ENCODE measurements at places on chromosomes 2 and 18.

GRCh38 chr2:70009762-70010575, 48.5 kb upstream of the ASPRV1 start:
- DNase-seq, result no peak

- no peak for DNase-seq
These were observed 308.4 kb downstream of the NDUFA10 start for GRCh38 chr2:239716536-239717318.

DNA sequence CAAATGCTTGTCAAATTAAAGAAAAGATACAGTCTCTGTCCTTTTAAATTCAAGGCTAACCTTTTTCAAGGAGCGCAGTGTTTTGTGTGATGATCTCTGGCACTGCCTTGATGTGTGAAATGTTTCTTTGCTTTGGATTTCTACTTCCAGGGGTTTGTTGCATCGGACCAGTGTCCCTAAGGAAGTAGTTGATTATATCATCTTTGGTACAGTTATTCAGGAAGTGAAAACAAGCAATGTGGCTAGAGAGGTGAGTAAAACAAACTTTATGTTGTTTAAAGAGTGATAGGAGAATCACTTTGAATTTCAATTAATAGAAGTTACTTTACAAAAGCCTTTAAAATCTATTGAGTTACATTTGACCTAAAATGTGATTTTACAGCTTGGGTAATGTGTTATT, 28.8 kb downstream of the HADHB start:
- no peak for DNase-seq

DNA sequence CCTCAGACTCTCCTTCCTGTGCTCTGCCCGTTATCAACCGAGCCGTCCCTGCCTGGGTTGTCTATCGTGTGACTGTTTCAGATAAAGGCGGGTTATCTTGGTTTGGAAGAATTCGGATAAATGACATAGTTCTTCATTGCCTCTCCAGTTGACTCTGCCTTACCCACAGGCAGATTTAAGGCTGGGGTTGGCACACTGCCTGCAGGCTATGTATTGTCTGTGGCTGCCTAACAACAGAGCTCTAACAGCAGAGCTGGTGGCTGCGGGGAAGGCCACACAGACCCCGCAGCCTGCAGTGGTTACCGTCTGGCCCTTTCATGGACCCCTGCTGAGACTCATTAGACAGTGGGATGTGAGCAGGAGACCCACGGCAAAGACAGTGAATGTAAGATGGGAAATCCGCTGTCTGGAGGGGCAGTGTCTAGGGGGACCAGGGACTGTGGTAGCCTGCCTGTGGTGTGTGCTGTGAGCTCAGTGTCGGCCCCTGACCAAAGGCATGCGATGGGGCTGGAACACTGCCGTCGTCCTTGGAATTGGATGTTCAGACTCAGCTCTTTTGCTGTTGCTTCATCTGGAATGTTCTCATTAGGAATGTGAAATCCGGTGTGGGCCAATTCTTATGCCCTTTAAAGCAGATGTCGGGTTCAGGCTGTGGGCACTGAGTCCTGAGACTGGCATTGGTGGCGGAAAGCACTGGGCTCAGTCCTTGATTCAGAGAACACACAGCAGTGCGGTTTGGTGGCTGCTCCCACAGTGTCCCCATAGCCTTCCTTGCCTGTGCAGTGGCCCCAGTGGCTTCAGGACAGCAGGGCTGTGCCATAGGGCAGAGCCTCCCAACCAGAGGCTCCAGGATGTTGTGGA, 44.5 kb downstream of the SH3RF3 start:
- no peak for DNase-seq

GRCh38 chr2:101942851-101943250, 48.9 kb upstream of the IL1R2 start:
- no peak for DNase-seq

DNA sequence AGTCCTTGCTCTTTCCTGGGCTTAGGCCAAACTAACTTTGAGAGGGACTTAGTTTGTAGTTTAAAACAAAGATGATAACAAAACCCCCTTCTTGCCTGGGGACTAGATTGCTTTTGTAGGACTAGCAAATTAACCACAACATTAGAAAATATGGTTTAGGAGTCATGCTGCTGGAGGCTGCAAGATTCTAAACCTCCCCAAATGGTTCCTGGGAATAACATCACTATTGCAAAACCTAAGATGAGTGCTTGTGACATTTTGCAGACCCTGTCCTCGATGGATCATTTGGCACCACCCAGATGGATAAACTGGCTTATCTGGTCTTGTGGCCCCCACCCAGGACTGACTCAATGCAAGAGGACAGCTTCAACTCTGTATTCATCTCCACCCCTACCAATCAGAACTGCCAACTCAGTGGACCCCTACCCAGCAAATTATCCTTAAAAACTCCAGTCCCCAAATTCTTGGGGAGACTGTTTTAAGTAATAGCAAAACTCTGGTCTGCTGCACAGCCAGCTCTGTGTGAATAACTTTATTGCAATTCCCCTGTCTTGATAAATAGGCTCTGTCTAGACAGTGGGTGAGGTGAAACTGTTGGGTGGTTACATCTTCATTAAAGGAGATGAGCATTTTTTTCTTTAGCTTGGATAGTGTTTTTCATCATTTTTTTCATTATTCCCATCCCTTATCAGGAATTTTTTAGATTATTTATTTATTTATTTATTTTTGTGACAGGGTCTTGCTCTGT, 58.9 kb downstream of the SPTBN1 start:
- DNase-seq, result no peak

DNA sequence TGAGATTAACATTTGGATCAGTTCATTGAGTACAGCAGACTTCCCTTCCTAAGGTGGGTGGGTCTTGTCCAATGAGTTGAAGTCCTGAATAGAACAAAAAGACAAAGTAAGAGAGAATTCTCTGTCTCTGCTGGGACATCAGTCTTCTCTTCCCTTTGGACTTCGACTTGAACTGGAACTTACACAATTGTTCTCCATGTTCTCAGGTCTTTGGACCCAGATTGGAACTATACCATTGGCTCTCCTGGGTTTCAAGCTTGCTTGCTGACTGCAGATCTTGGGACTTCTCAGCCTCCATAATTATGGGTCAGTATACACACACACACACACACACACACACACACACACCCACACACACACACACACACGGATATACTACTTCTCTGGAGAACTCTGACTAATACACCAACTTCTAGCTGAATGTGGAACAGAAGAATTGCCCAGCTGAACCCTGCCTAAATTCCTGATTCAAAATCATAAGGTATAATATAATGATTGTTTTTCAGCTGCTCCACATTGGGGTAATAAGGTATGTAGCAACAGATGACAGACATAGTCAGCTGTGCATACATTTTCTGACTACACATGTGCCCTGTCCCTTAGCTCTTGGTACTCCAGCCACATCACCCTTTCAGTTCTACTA, 214.0 kb downstream of the TGIF1 start:
- no peak for DNase-seq

- DNase-seq, result peak; percentile 78
These were observed 132.3 kb upstream of the DLX2 start for GRCh38 chr2:172234716-172235691.

DNA sequence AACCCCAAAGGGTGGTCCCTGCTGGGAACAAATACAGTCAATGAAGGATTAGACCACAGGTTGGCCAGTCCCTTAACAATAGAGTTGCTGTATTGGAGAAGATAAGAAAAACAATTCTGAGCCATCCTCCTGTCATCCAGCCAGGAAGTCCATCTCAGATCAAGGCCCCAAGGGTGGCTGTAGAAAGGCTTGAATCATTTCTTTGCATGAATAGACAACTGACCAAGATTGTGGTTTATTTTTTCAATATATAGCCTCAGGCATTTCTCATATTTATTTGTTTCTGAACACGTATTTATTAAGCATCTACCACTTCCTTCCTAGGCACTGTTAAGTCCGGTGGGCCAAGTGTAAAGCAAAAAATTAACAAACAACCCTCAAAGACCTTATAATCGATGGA, 274.4 kb upstream of the SLC14A2 start:
- DNase-seq, result no peak

DNA sequence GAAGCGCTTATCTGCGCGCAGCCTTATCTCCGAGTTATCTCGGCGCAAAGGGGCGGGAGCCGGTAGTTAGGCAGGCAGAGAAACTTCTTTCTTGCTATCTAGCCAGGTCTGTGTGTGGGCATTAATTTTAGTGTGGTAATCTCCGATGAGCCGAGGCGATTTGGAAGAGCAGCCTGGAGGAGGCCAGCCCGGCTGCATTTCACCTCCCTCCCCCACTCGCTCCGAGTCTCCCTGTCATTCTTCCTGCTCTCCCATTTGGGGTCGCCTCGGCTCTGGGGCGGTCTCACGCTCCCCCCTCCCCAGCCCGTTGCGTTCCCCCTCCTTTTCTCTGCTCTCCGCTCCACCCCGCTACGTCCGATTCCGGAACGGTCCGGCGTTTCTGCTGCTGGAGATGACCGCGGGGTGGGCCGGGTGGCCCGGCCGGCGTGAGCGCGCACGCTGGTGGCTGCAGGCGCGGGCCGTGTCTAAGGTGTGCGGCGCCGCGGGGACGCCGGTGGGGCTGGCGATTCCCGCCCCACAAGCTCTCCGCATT, 566 bp downstream of the GATA6 start:
- DNase-seq, result no peak

- no peak for DNase-seq
These were observed 33.0 kb upstream of the PHLPP1 start for GRCh38 chr18:62682371-62682770.

GRCh38 chr2:98805412-98806171, 74.7 kb upstream of the MGAT4A start:
- DNase-seq, result no peak

- DNase-seq, result no peak
These were observed 105.0 kb downstream of the PDCL3 start for GRCh38 chr2:100667801-100668200.

DNA sequence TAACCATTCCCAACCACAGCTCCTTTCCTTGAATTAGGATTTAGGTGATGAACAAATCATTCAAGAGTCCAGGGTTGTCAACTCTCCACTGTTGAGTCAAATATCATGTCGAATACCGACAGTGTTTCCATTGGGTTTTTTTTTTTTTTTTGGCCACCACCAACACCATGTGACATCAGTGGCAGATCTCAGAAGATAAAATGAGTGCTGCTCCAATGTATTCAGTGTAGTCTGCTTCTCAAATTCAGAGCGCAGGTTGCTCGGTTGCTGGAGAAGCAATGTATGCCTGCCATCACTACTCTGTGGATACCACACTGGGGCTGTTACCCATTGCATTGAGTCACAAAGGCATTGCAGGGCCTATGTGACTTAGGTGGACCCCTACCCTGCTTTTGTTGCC, 10.8 kb upstream of the ATL2 start:
- DNase-seq, result no peak

DNA sequence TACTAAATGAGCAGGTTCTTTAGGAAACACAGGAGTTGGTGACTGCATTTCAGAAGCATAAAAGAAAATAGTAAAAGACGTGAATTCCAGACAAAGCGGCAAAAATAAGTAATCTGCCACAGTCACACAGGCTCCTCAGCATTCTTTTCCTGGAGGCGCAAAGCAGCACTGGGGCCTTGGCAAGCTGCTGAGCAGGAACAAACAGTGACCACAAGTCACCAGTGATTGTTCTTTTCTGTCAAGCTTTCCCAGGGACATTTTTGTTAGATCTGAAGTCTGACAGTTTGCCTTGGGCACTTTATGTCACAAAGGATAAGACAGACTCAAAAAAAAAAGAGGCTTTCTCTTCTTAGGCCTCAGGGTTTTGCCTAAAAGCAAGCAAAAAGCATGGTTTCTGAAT, 216.2 kb downstream of the CDH20 start:
- DNase-seq, result no peak

- DNase-seq, result no peak
These were observed 234.8 kb downstream of the ALPK2 start for GRCh38 chr18:58394046-58394445.

DNA sequence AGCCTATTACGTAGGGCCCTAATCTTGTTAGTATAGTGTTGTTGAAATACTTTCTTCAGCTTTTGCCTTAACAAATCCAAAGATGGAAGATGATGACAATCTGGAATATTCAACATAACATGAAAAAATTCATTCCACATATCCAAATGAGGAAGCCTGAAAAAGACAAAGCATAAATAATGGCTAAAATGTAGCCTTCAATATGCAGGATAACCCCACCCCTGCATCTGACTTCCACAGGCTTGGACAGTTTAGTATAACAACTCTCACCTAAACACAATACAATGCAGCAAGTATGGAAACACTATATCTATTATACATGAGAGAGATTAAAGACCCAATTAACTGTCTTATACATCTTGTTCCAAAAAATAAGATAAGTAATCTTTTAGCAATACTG, 39.9 kb downstream of the BUB1 start:
- no peak for DNase-seq

GRCh38 chr2:39723946-39724827, 54.9 kb downstream of the THUMPD2 start:
- no peak for DNase-seq

DNA sequence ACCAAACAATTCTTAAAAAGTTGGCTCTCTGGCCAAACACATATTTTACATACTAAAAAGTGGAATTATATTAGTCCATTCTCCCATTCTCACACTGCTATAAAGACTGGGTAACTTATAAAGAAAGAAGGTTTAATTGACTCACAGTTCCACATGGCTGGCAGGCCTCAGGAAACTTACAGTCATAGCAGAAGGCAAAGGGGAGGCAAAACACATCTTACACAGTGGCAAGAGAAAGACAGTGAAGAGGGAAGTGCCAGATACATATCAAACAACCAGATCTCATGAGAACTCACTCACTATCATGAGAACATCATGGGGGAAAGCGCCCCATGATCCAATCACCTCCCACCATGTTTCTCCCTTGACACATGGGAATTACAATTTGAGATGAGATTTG, 42.6 kb downstream of the EDAR start:
- DNase-seq, result no peak

DNA sequence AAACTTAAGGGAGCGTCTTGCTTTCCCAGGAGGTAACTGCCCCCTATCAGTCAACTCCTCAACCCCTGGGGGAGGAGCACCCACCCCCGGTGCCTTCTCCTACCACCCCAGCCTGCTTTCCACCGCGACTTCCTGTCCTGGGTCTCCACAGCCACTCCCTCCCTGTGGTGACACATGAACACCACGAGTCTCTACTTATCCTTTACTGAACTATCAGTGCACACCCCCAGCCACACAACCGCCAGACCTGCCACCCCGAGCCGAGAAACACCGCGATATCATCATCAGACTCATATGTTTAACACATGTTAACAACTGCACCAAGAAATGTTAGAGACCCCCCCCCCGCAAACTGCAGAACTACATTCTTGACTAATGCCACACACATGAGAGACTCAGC, 43.3 kb downstream of the LONRF2 start:
- DNase-seq, result no peak

DNA sequence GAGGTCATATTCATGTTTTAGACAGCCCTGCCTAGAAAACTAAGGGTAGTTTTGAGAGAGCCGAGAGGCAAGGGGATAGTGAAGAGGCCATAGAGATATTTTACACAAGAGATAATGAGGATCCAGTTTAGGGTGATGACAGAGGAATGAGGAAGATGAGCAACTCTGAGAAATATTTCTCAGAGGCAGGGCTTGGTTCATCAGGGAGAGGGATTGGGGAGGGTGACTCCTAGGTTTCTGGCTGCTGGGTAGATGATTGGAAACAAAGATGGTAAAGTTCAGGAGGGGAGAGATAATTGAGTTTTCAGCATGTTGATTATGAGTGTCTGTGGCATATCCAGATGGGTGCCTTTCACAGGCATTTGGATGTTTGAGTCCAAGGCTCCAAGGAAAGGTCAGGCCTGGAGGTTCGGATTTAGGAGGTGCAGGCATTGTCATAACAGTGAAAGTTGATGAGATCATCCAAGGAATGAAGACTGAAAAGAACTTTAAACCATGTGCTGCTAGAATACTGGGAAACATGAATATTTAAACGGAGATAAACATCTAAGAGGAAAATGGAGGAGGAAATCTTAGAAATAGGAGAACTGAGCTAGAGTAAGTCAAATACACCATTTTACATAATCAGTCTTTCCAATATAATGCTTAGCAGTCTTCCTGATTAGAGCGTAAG, 7.4 kb downstream of the MYL12B start:
- DNase-seq, result no peak
